ENCODE measurements at places on chromosomes 3 and 15.

DNA sequence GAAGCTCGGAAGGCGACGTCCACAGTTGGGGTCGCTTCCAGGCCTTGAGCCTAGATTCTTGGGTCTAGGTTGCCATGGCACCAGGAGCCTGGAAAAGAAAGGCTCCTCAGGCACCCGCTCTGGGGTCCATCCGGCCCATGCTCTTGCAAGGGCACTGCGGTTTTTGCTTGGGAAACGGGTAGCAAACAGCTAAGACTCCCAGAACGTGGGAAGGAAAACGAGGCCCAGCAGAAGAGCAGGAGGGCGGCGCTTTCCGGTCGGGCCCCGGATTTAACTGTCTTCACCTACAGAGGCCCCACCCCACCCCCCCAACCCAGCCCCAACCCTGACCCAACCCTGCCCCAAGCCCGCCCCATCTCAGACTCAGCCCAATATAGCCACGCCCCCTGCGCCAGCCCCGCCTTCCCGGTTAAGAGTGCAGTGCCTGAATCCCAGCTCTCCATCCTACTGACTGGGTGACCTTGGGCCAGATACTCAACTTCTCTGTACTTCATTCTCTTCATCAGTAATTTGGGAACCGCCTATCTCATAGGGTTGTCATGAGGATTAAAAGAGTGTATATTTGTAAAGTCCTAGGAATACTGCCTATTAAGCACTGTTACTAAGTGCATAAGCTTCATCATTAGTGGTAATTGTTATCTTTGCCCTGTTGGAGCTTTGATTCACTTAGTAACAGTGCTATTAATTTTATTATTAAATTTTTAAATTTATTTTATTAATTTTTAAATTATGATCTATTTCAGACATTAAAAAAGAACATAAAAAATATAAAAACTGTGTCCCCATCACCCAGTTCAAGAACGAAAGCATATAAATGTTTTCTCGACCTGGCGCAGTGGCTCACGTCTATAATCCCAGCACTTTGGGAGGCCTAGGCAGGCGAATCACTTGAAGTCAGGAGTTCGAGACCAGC, 28.4 kb upstream of the SMAD6 start:
- DNase-seq, result no peak

DNA sequence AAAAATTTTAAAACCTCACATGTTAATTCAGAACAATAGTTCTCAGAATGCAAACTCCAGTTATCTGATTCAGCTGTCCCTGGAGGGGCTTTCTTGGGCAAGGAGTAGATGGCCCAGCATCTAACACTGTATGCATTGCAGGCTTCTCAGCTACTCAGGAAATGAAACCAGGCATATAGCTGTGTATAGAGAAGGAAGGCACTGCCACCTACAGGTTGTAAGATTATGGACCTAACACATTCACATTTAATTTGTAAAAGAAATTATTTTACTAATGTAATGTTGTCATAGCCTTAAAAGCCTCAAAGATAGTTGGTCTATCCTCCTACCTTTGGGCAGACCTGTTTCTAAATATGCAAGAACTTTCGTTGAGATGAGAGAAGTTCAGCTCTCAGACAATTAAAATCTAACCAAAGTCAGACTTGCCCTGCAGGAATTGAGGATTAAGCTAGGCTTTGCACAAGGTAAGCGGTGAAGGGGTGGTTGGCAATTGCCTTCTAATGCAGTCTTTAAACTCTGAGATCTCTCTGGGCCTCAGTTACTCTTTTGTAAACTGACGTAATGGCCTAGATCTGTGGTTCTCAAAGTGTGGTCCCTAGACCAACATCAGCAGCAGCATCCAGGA, 132.8 kb upstream of the SLC24A5 start:
- DNase-seq, result peak; percentile 64

DNA sequence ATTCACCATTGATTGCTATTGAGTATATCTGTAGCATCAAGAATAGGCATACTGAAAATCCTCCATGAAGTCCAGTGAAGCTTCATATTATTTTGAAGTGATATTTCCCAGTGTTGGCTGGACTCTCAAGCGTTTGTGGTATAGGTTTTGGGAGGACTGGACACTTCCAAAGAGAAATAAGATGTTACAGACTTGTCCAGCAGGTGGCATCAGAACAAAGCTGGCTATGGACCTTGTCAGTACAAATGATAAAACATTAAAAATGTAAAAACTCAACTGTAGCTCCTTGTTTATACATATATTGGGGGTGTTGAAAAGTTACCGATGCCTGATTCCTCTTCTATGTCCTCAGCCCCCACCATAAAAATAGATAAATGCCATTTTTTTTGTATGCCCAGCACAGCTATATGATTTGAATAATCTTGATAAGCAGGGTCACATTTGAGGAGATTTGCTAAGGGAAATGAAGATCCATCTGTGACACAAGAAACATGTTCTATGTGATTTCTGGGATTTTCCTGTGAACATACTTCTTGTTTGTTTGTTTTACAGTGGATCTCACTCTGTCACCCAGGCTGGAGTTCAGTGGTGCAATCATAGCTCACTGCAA, 54.5 kb upstream of the GOLGA6B start:
- peak; percentile 48 for DNase-seq

- DNase-seq, result no peak
These were observed 48.4 kb downstream of the MCTP2 start for GRCh38 chr15:94279736-94280135.

DNA sequence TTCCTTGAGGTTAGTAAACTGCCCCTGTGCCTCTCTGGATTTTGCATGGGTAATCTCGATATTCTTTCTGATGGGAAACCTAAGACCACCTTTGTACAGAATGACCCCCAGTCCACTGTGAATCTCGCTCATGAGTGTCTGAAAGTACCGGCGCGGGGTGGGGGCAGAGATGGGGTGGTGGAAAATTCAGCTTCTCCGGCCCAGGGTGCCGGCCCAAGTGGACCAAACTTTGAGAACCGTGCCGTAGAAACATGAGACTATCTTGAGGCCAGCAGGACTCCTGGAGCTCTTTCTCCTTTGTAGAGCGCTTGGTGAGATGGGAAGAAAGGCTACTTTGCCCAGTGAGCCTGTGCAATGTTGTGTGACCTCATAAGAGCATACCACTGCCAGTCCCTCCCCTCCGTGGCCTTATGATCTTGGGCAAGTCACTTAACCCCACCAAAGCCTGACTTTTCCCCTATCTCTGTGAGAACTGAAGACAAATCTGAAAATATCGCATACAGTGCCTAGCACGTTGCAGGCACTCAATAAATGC, 40.4 kb upstream of the VEPH1 start:
- DNase-seq, result peak; percentile 35

DNA sequence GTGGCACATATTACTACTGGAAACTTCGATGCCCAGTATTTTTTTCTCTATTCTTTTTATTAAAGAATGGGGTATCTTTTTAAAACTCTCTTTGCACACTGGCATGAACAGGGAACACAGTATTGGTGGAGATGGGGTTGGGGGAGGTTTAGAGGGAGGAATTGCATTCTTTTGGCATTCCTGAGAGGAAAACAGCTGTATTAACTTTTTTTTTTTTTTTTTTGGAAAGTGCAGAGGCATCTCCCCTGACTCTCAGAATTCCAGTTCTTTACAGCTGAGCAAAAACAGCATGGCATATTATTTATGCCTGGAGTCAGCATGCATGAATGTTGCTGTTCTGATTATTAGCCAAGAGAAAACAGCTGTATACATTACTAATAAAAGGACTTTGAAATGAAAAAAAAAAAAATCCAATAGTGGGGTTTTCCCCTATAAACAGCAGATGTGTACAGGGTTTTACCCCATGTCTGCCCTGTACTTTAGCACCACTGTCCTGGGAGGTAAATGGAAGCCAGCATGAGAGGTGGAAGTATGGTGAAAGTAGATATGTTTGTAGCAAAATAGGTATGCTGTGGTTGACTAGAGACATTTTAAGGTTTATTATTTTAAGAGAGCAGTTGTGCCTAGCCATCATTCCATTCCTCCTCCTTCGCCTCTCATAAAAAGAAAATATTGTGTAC, 132.2 kb downstream of the FNDC3B start:
- DNase-seq, result no peak

GRCh38 chr3:187748050-187748481, 2.8 kb upstream of the BCL6 start:
- DNase-seq, result peak; percentile 64

- DNase-seq, result no peak
These were observed 594 bp upstream of the ICE2 start for GRCh38 chr15:60479361-60480110.
